ENCODE measurements at places on chromosomes 5 and 9. TPM values are rescaled to one million over a fixed set of nuclear protein-coding genes. Genes with fewer than 3 reads are reported as not detected.

Gene FBP2
- total RNA-seq, result not detected

GRCh38 chr5:135476615-135477581, 24.7 kb upstream of the TIFAB start:
- no peak for DNase-seq

Gene C6
- not detected for total RNA-seq

DNA sequence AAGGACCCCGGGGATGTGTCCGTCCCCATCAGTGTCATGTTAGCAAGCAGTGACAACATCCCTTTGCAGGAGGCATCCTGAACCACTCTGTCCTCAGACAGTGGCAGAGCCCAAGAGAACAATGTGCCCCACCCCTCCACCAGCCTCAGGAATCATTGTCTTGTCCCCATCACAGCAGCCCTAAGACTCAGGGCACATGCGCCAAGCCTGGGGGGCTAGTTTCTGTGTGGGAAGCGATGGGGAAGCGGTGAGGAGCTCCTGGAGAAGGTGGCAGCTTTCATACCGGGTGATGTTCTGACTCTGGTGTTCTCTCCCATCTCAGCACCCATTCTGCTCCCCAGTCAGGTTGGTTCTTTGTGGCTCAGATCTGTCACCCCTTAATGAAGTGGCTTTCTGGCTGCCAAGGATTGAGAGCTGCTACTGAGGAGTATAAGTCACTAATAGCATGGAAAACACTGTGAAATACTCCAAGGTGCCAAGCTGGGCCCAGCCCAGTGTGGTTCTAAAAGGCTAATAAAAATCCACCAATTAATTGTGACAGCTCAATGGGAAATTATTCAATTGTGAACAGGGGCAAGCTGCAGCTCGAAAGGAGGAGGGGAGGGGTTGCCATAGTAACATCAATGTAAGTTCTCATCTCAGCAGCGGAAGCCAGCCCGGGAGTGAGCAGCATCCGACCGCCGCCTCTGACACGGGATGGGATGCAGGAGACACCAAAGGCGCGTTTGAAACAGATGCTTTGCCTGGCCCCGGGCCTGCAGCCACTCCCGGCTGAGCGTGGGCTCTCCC, 4.7 kb downstream of the QRFP start:
- DNase-seq, result no peak

Data from epithelial cell of proximal tubule (primary cell).